ENCODE measurements at places on chromosomes 6 and 20.

- DNase-seq, result no peak
Measured at GRCh38 chr6:27867945-27868300, 44.3 kb downstream of the OR2B2 start.

GRCh38 chr6:154500769-154501577 lies 9.5 kb downstream of the CNKSR3 start:
- no peak for DNase-seq

GRCh38 chr6:3385660-3386151 lies 71.1 kb downstream of the SLC22A23 start:
- DNase-seq, result no peak

- DNase-seq, result no peak
Measured at GRCh38 chr6:160505970-160506369, 157.8 kb downstream of the SLC22A3 start.

DNA sequence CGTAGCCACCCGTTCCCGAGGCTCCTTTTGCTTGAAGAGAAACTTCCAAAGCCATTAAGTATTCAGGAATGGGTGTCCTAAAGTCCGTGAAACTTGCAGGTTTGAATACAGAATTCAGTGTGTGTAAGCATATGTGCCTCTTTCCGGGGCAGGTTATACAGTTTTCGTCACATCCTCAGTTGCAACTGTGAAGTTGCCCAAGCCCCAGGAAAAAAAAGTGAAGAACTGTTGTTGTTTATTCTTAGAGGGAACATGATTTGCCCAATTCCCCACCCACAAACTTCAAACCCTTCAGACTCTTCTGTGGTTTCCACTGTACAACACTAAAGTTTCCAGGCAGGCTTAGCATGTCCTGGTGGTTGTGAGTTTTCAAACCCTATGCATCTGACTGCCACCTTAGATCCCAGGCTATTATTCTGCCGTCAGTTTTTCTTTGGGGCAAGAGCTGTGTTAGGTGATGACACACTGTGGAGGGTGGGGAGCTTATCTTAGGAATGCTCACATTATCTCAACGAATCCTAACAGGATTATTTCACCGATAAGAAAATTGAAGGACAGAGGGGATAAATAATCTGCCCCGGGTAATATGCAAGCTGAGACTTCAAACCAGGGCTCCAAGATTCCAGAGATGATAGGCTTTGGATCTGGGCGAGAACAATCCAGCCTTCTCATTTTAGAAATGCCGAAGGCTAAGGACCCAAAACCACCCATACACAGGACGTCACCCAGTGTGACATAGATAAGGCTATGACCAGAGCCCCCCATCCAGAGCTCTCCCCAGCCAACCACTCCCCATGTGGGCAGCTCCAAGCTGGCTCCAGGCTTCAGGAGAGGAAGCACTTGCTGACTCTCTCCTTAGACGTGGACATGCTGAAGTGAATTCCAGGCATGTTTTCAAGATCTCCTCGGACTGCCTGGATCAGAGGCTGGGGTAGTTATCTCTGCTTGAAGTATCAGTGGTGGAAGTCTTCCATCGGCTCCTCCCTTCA lies 81.7 kb upstream of the AFDN start:
- no peak for DNase-seq

DNA sequence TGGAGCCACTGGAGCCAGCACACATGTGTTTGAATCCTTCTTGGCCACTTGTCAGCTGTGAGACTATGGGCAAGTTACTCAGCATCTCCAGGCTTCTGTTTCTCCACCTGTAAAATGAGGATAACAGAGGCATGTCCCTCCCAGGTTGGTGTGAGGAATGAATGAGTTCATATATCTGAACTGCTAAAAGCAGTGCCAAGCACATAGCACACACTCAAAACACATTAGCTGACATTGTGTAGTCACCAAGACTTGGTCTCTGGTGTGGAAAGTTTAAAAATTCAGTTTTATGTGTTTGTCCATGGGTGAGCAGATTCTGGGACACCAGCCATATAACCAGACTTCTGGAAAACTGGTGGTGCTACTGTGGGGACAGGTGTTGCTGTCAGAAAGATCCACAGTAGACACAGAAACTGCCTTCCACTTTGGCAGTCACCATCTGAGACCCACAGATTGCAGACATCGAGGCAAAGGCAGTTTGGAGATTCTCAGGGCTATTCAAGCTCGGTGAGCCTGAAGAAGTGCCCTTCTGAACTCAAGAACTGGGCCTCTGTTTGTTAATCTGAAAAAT lies 115.8 kb downstream of the MRPL14 start:
- no peak for DNase-seq

DNA sequence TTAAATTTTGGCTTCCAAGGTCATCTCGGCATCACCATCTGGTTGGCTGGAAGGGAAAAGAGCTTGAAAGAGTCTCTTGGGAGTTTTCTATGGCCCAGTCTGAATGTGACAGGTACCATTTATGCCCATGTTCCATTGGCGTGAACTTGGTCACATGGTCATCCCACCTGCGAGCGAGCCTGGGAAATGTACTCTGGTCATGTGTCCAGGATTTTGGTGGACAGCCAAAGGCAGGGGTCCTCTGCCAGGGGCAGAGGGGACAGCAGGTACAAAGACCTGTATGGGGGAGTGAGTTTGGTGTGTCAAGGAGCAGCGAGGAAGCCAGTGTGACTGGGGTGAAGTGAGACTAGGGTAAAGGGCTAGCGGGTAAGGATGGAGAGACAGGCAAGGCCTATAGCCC lies 112.6 kb downstream of the CDC5L start:
- DNase-seq, result no peak
